ENCODE measurements at places on chromosomes 7 and 10. TPM values are rescaled to one million over a fixed set of nuclear protein-coding genes. Genes with fewer than 3 reads are reported as not detected.

GRCh38 chr7:114976666-114977065 lies 54.8 kb downstream of the MDFIC start:
- DNase-seq, result no peak

GRCh38 chr10:103510791-103511752 lies 17.6 kb downstream of the NEURL1 start:
- DNase-seq, result no peak

DNA sequence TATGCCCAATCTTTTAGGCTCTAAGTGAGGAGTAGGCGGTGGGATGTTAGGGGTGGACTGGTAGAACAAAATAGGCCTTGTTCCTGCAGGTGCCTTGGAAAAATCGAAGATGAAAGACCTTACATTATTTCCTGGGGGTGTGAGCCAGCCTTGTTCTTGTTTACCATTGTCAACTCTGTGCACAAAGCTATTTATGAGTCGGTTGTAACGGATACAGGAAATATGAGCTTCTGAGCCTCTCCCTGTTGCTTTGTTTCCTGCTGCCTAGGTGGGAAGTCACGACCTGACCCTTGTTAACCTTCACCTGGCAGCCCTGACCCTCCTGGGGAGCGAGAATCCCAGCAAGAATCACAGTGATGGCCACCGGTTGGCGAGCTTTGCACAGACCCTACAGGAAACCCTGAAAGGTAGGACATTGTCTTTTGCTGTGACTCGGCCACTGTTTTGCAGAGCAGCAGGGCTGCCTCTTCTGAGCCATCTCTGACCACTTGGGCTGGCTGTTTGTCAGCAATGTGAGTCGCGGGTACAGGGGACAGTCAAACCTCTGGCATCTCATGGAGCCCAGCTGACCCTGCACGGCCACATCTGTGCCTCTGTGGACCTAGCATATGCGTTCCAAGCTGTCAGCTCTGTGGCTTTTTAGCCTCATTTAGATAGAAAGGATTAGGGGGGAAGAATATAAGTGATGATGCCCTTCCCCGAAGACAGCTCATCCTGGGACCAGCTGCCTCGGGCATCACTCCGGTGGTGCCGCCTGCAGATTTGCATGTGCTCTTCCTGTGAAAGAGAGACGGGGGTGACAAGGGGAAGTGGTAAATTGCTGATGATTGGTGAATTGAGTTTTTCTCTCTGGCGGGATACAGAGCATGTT lies 102.1 kb upstream of the ANLN start:
- no peak for DNase-seq

DNA sequence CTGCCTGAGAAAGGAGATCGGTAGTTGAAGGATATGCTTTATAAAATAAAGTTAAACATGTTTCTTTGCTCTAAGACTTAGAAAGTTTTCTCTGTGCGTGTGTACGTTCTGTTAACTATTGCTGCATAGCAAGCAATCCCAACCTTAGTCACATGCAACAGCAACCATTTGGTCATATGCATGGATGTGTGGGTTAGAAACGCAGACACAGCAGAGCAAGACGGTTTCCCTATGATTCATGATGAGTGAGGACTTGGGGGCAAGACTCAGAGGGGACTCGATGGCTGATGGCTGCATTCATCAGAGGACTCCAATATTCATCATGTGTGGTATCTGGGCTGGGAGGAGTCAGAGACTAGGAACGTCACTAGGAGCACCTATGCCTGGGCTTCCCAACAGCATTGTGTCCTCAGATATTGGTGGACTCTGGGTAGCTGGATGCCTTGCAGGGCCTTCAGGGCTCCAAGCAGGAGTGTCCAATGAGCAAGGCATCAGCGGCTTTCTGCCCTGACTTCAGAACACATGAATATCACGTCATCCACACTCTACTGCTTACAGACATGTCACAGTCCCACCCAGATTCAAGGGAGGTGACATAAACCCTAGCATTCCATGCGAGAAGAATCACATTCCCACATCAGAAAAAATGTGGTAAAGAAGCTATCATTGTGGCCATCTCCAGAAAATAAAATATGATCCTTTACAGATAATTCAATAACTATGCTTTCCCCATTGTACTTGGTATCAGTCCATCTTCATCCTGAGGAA lies 731.2 kb downstream of the TNS3 start:
- no peak for DNase-seq

GRCh38 chr7:157136372-157136771 lies 2.4 kb upstream of the UBE3C start:
- DNase-seq, result peak; percentile 44

GRCh38 chr10:77909021-77909748 lies 17.4 kb downstream of the DLG5 start:
- no peak for DNase-seq

- no peak for DNase-seq
Measured at GRCh38 chr7:94901981-94902380, 5.4 kb upstream of the PPP1R9A start.

- no peak for DNase-seq
Measured at GRCh38 chr10:8211631-8212030, 157.1 kb downstream of the GATA3 start.

DNA sequence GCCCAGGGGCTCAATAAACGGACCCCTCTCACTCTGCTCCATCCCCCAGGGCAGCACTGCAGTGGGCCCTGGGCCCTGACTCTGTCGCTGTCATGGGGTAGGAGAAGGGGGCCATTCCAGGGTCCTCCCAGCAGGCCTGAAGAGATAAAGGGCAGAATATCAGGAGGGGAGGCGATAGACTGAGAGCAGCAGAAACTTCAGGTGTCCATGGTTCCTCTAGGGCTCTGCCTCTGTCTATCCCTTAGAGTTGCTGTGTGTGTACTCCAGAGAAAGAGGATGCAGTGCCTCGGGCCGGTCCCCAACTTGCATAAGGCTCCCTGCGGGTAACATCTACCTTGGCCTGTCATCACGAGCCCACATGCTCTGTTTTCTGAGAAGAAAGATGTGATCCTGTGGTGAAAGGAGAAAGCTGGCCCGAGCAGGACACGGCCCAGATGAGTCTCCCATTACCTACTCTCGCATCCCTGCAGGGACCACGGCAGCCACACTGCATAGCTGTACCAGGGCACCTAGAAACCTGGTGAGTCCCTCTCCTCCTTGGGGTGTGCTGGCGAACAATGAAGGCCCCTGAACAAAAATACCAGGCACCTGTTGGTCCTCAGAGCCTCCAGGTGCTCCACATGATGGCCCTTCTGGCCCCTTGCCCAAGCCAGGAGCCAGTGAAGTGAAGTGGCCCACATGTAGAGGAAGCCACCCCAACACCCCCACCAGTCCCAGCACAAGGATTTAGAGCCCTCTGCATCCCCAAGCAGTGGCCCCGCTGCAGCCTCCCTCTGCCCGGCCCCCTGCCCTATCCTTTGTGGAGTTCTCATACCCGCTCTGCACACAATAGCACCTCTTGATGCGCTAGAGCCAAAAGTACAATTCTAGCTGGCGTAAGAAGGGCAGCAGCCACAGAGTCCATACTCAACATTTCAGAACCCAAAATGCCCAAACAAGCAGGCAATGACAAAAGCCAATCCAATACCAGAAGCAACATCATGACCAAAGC lies 106.8 kb downstream of the ARHGAP22 start:
- no peak for DNase-seq

- no peak for DNase-seq
Measured at GRCh38 chr10:90801608-90802007, 56.2 kb downstream of the HTR7 start.

- no peak for DNase-seq
Measured at GRCh38 chr7:44259547-44260457, 59.0 kb downstream of the YKT6 start.

- DNase-seq, result no peak
Measured at GRCh38 chr7:27873981-27874957, 134.3 kb downstream of the TAX1BP1 start.

The GPNMB gene
- total RNA-seq, result 0.85 TPM

The USP54 gene
- 29.9 TPM for total RNA-seq

The OPN4 gene
- not detected for total RNA-seq

The LCOR gene
- 26.7 TPM for total RNA-seq

The NUDCD3 gene
- 60.2 TPM for total RNA-seq

The TSPAN12 gene
- 123 TPM for total RNA-seq
